ENCODE measurements at places on chromosomes 13 and 19. TPM values are rescaled to one million over a fixed set of nuclear protein-coding genes. Genes with fewer than 3 reads are reported as not detected.

HTR2A gene
- total RNA-seq: 0.18 TPM

MATK gene
- 0.62 TPM for total RNA-seq

PROSER3 gene
- total RNA-seq: 3.9 TPM

ATCAY gene
- 0.04 TPM for total RNA-seq

GRCh38 chr19:4639531-4640246, 373 bp downstream of the TNFAIP8L1 start:
- H3K36me3 ChIP-seq: no peaks in the 10 kb centered on the region
- H3K27me3 ChIP-seq: no peaks in the 10 kb centered on the region
- DNase-seq: peak; percentile 55
- peaks cover 42% of the 10 kb centered on the region for H3K4me1 ChIP-seq
- peak overlapping the region; percentile 62 for H3K4me3 ChIP-seq

- H3K27ac ChIP-seq: no peak overlapping the region
- H3K27me3 ChIP-seq: no peaks in the 10 kb centered on the region
- H3K36me3 ChIP-seq: no peaks in the 10 kb centered on the region
- peaks cover 28% of the 10 kb centered on the region for H3K4me1 ChIP-seq
- no peak overlapping the region for H3K4me3 ChIP-seq
Measured at GRCh38 chr13:33639626-33640080, 178.3 kb upstream of the RFC3 start.

GRCh38 chr13:35474496-35475211, 1.8 kb downstream of the MAB21L1 start:
- peak overlapping the region; percentile 96 for H3K27ac ChIP-seq
- H3K4me1 ChIP-seq: peaks cover 2% of the 10 kb centered on the region
- peaks cover 38% of the 10 kb centered on the region for H3K27me3 ChIP-seq

DNA sequence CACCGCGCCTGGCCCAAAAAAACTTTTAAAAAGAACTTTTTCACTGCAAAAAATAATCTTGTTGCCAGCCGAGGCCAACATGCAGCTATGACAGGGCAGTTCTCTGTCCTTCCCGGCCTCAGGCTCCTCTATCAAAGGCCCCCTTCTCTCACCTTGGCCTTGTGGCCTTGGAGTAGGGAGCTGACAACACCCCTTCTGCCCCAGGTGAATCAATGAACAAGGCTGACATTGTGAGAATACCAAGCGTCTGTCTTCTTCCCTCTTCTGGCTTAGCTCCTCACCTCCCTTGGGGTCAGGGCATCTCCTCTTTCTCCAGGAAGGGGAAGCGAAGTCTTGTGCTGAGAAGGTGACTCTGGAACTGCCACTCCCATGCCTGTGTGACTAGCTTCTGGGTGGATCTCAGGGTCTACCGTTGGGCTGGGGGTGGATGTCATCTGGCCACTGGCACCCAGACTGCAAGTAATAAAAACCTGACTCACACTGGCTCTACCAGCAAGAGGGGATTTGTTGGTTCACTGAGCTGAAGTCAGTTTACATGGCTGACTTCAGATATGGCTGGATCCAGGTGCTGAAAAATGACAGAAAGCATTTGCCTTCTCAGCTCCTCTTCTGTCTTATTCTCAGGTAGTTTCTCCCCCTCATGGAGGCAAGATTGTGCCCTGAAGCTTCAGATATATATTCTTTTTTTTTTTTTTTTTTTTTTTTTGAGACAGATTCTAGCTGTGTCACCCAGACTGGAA, 6.3 kb downstream of the C19orf38 start:
- no peak overlapping the region for H3K27ac ChIP-seq
- H3K4me3 ChIP-seq: no peak overlapping the region
- H3K36me3 ChIP-seq: no peaks in the 10 kb centered on the region
- DNase-seq: no peak
- H3K4me1 ChIP-seq: no peaks in the 10 kb centered on the region

DNA sequence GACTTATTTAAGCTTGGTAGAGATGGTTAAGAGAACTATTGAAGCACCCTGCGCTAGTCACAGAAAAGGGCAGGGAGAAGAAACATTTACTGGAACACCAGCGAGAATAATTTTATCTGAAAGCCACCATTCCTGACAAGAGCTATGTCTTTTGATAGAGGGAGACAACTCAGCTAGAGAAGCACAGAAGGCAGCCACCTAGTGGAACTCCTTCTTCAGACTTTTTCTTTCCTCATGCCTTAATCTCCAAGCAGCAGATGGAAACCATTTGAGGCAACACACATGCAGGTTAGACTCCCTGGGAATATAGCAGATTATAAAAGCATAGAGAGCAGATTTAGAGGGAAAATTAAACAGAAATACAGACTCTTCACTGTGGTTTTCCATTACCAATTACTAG, 813.4 kb downstream of the SLITRK6 start:
- no peaks in the 10 kb centered on the region for H3K27me3 ChIP-seq
- H3K27ac ChIP-seq: no peak overlapping the region
- H3K4me3 ChIP-seq: no peak overlapping the region
- peak; percentile 36 for DNase-seq
- H3K4me1 ChIP-seq: no peaks in the 10 kb centered on the region

DNA sequence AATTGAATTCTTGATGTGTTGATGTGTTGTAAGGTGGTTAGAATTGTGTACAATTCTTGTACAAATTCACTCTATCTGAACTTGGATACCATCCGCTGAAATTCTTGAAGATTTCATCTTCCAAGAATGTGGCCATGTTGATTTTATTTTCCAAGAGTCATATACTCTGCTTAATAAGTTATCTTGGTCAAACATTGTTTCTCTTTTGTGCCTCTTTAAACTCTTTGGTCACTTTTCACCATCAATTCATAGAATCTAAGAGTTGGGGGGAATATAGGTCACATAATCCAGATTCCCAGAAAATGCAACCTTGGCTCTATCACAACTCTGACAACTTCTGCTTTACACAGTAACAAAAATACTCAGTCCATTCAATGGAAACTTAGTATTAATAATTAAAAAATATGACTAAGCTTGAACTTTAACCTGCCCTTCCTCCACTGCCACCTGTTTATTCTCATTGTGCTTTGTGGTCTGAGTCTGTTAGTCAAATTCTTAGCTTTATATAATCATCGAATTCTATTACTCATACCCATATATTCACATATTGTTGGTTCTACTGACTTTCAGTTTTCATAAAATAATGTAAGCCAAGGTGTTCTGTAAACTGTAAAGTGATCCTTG, 373.2 kb downstream of the LMO7 start:
- H3K27ac ChIP-seq: no peak overlapping the region
- H3K4me3 ChIP-seq: no peak overlapping the region
- peaks cover 3% of the 10 kb centered on the region for H3K4me1 ChIP-seq
- H3K36me3 ChIP-seq: no peaks in the 10 kb centered on the region
- H3K27me3 ChIP-seq: no peaks in the 10 kb centered on the region

GRCh38 chr19:1672769-1673644, 20.6 kb upstream of the TCF3 start:
- peaks cover 75% of the 10 kb centered on the region for H3K27me3 ChIP-seq
- H3K27ac ChIP-seq: no peak overlapping the region
- no peaks in the 10 kb centered on the region for H3K36me3 ChIP-seq
- no peak for DNase-seq
- H3K4me1 ChIP-seq: peaks cover 21% of the 10 kb centered on the region

DNA sequence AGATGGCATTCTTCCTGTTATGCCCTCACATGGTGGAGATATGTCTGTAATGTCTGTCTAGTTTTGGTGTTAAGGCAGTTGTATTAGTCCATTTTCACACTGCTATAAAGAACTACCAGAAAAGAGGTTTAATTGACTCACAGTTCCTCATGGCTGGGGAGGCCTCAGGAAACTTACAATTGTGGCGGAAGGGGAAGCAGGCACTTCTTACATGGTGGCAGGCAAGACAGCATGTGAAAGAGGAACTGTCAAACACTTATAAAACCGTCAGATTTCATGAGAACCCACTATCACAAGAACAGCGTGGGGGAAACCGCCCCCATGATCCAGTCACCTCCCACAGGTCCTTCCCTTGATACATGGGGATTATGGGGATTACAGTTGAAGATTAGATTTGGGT, 3.2 kb downstream of the ZNF441 start:
- H3K36me3 ChIP-seq: no peaks in the 10 kb centered on the region
- peaks cover 12% of the 10 kb centered on the region for H3K4me1 ChIP-seq
- no peak overlapping the region for H3K27ac ChIP-seq
- no peak overlapping the region for H3K4me3 ChIP-seq
- no peak for DNase-seq
- H3K27me3 ChIP-seq: no peaks in the 10 kb centered on the region

GRCh38 chr13:45198041-45198440, 2.8 kb downstream of the KCTD4 start:
- no peak overlapping the region for H3K27ac ChIP-seq
- no peaks in the 10 kb centered on the region for H3K4me1 ChIP-seq
- DNase-seq: no peak
- no peaks in the 10 kb centered on the region for H3K36me3 ChIP-seq
- H3K4me3 ChIP-seq: no peak overlapping the region

GRCh38 chr13:20157151-20157796, 3.6 kb downstream of the GJA3 start:
- H3K36me3 ChIP-seq: no peaks in the 10 kb centered on the region
- peaks cover 60% of the 10 kb centered on the region for H3K27me3 ChIP-seq

GRCh38 chr19:995051-995827, 5.0 kb upstream of the GRIN3B start:
- DNase-seq: no peak
- H3K36me3 ChIP-seq: peaks cover 38% of the 10 kb centered on the region
- no peak overlapping the region for H3K4me3 ChIP-seq

GRCh38 chr19:55640577-55641425, at the start of gene ZNF580:
Gene ZNF580 (plus strand): TSS chr19:55641002. CDS start chr19:55642509, 1,507 bp downstream.
- H3K36me3 ChIP-seq: peaks cover 18% of the 10 kb centered on the region
- peak; percentile 93 for DNase-seq
- H3K27ac ChIP-seq: peak within 1 kb of the TSS; percentile 94
- peak within 1 kb of the TSS; percentile 68 for H3K4me3 ChIP-seq
- no peaks in the 10 kb centered on the region for H3K27me3 ChIP-seq
- H3K4me1 ChIP-seq: peaks cover 59% of the 10 kb centered on the region

- no peak overlapping the region for H3K4me3 ChIP-seq
- no peaks in the 10 kb centered on the region for H3K36me3 ChIP-seq
- no peaks in the 10 kb centered on the region for H3K4me1 ChIP-seq
- H3K27me3 ChIP-seq: no peaks in the 10 kb centered on the region
Measured at GRCh38 chr13:109010912-109011311, 381.5 kb downstream of the MYO16 start.

GRCh38 chr13:96388598-96388997, 298.7 kb downstream of the HS6ST3 start:
- H3K27ac ChIP-seq: no peak overlapping the region
- no peak overlapping the region for H3K4me3 ChIP-seq
- no peaks in the 10 kb centered on the region for H3K4me1 ChIP-seq

DNA sequence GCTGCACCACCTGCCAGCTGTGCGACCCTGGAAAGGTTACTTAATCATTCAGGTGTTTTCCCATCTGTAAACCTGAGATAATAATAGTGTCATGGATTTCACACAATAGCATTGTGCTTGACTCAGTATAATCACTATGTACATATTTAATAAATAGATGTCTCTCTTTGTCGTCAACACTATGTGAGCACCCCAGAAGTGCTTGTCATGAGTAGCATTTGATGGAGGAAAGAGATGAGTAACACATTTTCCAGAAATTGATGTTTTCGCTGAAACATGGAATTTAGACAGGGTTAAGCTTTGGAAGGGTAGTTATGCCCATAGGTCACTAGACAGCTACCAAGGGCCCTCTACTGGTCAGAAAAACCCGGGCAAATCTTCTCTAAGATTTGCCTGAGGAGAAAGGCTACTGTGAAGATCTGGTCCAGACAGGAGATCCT, 9.5 kb upstream of the MBNL2 start:
- no peak overlapping the region for H3K27ac ChIP-seq
- DNase-seq: no peak
- H3K4me3 ChIP-seq: no peak overlapping the region

GRCh38 chr13:23547000-23547590, 23.1 kb upstream of the TNFRSF19 start:
- peak overlapping the region; percentile 54 for H3K27ac ChIP-seq
- H3K4me1 ChIP-seq: peaks cover 3% of the 10 kb centered on the region
- no peaks in the 10 kb centered on the region for H3K36me3 ChIP-seq
- DNase-seq: peak; percentile 75
- H3K27me3 ChIP-seq: no peaks in the 10 kb centered on the region

- no peak for DNase-seq
- peaks cover 3% of the 10 kb centered on the region for H3K4me1 ChIP-seq
- H3K27me3 ChIP-seq: peaks cover 3% of the 10 kb centered on the region
- no peak overlapping the region for H3K4me3 ChIP-seq
Measured at GRCh38 chr13:113566227-113566561, 18.4 kb upstream of the TFDP1 start.

DNA sequence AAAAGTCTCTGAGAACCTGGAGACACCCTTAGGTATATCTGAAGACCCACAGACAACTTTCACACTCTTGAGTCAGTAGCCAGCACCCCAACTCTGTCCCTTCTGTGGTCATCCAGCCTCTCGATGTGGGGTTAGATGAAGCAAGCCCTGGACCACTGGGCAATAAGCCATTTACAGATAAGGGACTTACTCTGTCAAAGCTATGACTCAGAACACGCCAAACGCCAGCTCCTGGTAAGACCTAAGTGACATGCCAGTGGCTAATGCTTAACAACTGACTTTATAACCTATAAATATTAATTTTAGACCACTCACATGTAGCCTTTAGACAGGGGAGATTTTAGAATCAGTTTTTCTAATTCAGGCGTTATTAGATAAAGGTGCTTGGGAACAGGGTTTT, 85.7 kb downstream of the SHISA2 start:
- H3K27ac ChIP-seq: no peak overlapping the region
- H3K27me3 ChIP-seq: no peaks in the 10 kb centered on the region
- H3K4me3 ChIP-seq: no peak overlapping the region
- H3K4me1 ChIP-seq: peaks cover 2% of the 10 kb centered on the region
- no peaks in the 10 kb centered on the region for H3K36me3 ChIP-seq

DNA sequence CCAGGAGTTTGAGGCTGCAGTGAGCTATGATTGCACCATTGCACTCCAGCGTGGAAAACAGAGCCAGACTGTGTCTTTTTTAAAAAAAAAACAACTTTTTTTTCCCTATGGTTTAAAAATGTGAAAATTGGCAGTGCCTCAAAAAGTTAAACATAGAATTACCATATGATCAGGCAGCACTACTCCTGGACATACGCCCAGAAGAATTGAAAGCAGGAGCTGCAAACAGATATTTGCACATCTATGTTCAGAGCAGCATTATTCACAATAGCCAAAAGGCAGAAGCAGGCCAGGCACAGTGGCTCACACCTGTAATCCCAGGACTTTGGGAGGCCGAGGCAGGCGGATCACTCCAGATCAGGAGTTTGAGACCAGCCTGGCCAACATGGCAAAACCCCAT, 3.8 kb upstream of the RETN start:
- peak; percentile 95 for DNase-seq
- H3K4me1 ChIP-seq: peaks cover 18% of the 10 kb centered on the region
- peaks cover 9% of the 10 kb centered on the region for H3K27me3 ChIP-seq
- H3K36me3 ChIP-seq: no peaks in the 10 kb centered on the region
- H3K27ac ChIP-seq: no peak overlapping the region
